ENCODE measurements at places on chromosomes 12 and 14. TPM values are rescaled to one million over a fixed set of nuclear protein-coding genes. Genes with fewer than 3 reads are reported as not detected.

GRCh38 chr12:107605293-107605692 lies 80.3 kb upstream of the PWP1 start:
- no peak for DNase-seq

GRCh38 chr14:100770605-100771120 lies 44.0 kb downstream of the DLK1 start:
- DNase-seq, result no peak

DNA sequence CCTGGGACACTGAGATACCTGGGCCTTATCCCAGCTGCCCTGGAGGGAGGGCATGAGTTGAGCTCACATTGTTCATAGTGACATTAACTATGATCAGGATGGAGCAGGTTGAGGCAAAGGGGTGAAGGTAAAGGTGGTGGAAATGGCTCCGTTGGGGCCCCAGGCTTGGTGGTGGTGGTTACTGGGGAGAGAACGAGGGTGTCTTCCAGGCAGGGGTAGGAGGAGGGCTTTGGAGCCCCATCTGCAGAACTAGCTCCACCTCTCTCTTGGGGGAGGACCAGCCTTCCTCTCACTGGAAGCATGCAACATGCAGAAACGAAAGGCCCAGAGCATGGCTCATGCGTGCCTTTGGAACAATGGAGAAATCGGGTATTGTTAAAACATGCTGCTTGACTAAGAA lies 217.0 kb downstream of the SLC41A2 start:
- DNase-seq, result no peak

- no peak for DNase-seq
Measured at GRCh38 chr12:80912901-80913770, 24.6 kb downstream of the LIN7A start.

DNA sequence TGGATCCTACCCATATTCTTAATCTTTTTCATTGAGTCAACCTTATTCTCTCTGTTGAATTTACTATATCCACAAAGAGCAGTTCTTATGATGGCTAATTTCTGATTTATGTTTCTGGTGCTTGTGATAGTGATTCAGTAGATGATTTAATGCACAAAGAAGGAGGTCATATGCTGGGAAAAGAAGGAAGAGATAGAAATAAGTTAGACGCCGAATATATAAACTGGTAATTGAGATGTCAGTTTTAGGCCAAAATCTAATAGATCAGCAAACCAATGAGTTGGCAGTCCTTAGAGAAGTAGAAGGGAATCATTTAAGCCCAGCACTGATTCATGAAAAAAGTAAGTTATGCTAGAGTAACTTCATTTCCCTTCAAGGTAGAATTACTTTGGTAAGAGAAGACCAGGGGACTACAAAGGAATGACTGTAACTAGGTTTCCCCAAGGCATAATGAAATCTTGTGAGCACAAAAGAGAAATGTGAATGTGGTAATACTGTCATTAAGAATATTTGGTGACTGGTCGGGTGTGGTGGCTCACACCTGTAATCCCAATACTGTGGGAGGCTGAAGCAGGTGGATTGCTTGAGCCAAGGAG lies 132.4 kb downstream of the TGFB3 start:
- DNase-seq, result no peak

- DNase-seq, result no peak
Measured at GRCh38 chr14:57611555-57612075, 118.0 kb upstream of the CCDC198 start.

- no peak for DNase-seq
Measured at GRCh38 chr12:51419425-51420193, 5.0 kb upstream of the SLC4A8 start.

- no peak for DNase-seq
Measured at GRCh38 chr14:58068306-58068705, 83.7 kb downstream of the ARMH4 start.

DNA sequence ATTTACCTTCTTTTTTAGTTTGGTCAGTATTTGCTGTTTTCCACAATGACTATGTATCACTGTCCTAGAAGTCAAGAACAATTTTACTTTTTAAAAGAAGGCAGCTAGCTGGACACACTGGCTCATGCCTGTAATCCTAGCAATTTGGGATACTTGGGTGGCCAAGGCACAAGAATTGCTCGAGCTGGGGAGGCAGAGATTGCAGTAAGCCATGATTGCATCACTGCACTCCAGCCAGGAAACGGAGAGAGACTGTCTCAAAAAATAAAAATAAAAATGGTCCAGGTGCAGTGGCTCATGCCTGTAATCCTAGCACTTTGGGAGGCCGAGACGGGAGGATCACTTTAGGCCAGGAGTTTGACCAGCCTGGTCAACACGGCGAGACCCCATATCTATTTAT lies 28.3 kb downstream of the MDM1 start:
- DNase-seq, result no peak

DNA sequence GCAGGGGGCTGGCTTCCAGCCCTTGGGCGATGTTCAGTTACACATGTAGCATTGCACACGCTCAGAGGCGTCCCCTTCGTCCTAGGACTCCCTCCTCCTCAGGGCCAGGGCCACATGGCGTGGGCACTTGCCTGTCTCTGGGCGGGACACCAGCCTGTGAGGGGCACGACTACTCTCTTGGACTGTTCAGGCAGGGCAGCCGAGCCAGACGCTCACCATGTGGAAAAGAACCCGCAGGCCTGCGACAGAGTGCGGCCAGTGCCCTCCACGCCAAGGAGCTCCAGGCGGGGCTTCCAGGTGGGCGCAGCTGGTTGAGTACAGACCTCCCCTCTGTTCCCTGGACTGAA lies 20.9 kb downstream of the MTA1 start:
- no peak for DNase-seq

DNA sequence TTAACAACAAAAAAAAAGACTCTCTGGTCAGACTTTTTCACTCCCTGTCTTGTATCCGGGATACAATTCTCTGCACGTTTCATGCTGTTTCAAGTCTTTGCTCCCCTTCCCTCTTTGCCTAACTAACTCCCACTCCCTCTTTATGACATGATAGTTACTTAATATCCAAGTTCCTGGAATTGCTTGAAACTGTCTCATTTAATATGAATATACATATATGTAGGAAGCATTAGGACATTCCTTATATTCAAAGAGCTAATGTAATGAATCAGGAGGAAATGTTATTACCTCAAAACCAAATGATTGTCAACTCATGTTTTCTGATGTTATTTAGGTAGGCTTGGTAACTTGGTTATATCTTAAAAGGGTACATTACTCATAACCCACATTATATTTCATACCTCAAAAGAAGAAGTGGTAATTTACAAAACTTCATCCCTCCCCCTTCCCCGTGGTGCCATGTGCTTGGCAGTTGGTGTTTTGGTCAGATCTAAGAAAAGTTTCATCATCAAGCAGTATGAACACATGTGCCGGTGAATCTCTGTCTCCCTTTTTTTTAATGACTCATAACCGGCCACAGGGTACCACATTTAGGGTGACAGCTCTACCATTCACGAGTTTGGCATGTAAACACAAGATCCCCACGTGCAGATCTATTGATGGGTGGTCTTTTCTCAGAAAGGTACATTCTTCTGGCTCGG lies 56.5 kb downstream of the HCAR2 start:
- DNase-seq, result peak; percentile 39

- DNase-seq, result no peak
Measured at GRCh38 chr12:39343665-39344064, 99.3 kb downstream of the KIF21A start.

DNA sequence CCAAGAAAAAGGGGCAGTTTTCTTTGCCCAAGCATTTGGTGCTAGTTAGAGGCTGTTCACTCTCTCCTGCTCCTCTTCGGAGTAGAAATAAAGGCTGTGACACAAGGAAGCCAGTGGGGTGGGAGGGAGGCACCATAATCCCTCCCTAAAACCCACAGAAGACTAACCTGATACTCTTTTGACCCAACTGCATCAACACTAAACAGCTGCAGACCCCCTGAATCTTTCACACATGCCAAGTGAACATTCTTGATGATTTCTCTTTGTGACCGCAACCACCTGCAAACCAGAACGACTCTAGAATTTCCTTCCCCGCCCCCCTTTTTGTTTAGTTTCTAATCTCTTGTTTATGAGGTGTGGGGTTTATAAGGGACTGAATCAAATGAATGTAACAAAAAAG lies 175.8 kb upstream of the BCL2L14 start:
- no peak for DNase-seq

- DNase-seq, result no peak
Measured at GRCh38 chr12:90268574-90268973, 559.9 kb upstream of the ATP2B1 start.

DNA sequence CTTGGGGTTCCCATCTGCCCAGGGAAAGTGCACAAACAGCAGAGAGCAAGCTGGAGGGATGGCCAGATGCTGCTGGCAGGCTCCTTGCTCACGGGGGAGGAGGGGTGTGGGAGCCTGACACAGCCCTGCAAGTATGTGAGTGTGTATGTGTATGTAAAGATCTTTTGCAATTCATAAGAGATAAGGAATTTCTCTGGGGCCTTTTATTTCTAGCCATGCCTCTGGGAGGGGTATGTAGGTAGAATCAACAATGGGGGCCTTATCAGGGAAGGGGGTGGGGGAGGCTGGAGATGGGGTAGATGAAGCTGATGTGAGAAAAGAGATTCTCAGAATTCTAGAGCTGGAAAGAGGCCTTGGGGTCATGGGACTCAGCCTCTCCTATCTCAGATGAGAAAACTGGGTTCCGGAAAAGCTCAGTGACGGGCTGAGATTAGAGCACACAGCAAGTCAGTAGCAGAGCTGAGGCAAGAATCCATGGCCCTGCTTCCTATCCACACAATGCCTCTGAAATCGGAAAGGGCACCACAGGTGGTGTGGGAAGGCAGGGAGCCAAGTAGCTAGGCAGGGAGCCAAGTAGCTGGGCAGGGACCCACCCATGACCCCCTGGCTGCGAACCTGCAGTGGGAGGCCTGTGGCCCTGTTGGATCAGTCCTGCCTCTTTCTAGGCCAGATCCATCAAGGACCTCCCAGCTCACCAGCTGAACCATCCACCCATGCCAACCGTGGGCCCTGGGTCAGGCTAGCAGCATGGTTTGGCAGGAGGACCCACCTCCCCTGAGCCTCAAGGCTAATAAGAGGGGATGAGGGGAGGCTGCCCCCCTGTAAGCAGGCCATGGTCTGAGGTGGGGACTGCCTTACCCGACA lies 54.7 kb downstream of the PLEKHG3 start:
- no peak for DNase-seq

GRCh38 chr12:133010657-133011297 lies 24.6 kb downstream of the ZNF26 start:
- no peak for DNase-seq

- DNase-seq, result no peak
Measured at GRCh38 chr12:106855221-106855758, 80.8 kb downstream of the RIC8B start.

- DNase-seq, result no peak
Measured at GRCh38 chr12:118830296-118830695, 151.0 kb upstream of the SRRM4 start.

- no peak for DNase-seq
Measured at GRCh38 chr12:111450676-111451075, 45.0 kb downstream of the SH2B3 start.

- DNase-seq, result no peak
Measured at GRCh38 chr12:40240779-40241178, 16.0 kb downstream of the LRRK2 start.

- DNase-seq, result no peak
Measured at GRCh38 chr14:82911930-82912329, 1378.3 kb upstream of the SEL1L start.

- DNase-seq, result no peak
Measured at GRCh38 chr12:9147461-9147860, 31.7 kb upstream of the A2M start.

GRCh38 chr12:92520511-92520910 lies 182.3 kb upstream of the PLEKHG7 start:
- DNase-seq, result no peak

DNA sequence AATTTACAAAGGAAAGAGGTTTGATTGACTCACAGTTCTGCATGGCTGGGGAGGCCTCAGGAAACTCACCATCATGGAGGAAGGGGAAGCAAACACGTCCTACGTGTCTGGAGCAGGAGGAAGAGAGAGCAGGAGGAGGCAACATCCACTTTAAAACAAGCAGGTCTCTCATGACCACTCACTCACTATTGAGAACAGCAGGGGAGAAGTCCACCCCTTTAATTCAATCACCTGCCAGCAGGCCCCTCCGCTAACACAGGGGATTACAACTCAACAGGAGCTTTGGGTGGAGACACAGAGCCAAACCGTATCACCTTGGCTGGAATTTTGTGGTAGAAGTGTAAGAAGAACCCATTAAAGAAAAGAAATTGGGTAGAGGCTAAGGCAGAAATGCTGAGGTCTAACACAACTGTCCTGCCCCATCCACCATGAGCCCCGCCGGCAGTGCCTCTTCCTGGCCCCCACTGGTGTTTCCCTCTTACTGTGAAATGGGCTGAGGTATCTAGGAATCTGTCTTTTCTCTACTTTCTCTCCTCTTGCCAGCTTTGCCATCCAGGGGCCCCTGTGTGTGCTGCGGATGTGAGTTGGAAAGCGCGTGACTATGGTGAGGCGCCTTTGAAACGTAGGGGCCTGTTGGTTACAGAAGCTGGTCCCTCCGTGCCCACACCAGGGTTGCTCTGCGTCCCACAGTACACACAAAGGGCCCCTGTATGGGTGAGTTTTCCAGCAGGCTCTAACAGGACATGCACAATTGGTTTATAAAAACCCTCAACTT lies 108.0 kb upstream of the TMEM132D start:
- DNase-seq, result no peak

Gene CTDSP2
- total RNA-seq, result 62.5 TPM

Gene ANAPC7
- total RNA-seq, result 67.2 TPM

Gene NELL2
- 10.2 TPM for total RNA-seq

Gene PYGL
- total RNA-seq, result 1.5 TPM

Gene TAS2R31
- 3.9 TPM for total RNA-seq

Gene CRIP2
- 0.55 TPM for total RNA-seq

Data from activated T-helper 2 cell treated with anti-CD3 and anti-CD28 coated beads, Interferon-gamma antibody, Interleukin-2, Interleukin-4, amounts not matched to agents 10 μg/mL and 5 μg/mL and 100 μg/mL, durations not matched to agents 14 hours and 24 hours and 36 hours (primary cell).